Gastroesophageal sphincter (tissue), 4 donors: ENCODE measurements at places on chromosomes 5 and 9.

DNA sequence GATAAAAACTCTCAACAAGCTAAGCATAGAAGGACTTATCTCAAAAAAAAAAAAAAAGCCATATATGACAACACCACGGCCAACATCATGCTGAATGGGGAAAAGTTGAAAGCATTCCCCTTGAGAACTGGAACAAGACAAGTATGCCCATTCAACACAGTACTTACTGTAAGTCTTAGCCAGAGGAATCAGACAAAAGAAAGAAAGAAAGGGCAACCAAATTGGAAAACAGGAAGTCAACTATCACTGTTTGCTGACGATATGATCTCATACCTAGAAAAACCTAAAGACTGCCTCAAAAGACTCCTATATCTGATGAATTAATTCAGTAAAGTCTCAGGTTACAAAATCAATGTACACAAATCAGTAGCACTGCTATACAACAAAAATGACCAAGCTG is 24.6 kb upstream of the PTGER4 start:
- no peak for ATAC-seq

DNA sequence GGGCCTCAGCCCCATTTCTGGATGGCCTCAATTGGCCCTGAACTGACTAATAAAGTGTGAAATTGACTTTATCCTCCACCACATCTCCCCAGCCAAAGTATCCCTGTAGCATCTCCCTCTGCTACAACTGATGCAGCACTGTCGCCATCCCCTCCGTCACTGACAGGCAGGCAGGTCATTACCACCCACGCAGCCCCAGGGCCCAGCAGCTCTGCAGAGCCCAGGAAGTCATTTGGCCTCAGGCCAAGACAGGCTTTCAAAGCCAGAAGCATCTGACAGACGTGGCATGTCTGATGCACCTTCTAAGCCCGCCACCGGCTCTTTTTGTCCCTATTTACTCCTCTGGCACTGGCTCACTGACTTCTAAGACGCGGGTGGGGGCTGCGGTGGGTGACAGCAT is 65.3 kb downstream of the ARHGEF37 start:
- ATAC-seq: no peak

GRCh38 chr5:33828626-33829308 is 63.0 kb downstream of the ADAMTS12 start:
- no peak for ATAC-seq

DNA sequence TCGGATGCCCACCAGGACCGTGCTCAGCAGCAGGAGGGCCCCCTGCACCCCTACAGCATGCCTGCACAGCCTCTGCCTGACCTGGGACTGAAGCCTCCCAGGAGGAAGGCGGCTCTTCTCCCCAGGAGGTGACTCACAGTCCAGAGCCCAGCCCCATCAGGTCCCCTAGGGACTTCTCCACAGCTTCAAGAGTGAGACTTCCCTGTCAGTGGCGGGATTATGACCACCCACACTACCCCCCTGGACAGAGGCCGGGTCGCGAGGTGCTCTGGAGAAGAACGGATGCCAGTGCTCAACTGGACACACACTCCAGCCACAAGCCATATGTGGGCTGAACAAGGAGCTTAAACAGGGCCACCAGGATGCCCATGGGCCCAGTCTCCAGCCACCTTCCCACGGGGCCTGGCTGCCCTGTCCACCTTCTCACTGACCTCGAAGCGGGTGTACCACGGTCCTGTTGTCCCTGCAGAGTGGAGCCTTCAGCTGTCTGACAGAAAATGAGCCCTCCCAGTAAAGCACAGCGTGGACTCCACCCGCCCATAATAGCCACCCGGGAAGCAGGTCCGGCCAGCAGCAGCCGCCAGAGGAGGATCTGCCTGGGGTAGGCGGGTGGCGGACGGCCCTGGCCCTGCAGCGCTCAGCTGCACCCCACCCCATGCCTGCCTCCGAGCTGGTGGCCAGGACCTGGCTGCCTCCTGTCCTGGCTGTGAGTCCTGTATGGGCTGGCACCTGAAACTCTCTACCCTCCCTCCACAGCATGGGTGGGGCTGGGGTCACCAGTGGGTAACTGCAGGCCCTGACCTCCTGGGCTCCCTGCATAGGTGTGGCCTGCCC is 54.7 kb downstream of the SEMA4D start:
- no peak for ATAC-seq

DNA sequence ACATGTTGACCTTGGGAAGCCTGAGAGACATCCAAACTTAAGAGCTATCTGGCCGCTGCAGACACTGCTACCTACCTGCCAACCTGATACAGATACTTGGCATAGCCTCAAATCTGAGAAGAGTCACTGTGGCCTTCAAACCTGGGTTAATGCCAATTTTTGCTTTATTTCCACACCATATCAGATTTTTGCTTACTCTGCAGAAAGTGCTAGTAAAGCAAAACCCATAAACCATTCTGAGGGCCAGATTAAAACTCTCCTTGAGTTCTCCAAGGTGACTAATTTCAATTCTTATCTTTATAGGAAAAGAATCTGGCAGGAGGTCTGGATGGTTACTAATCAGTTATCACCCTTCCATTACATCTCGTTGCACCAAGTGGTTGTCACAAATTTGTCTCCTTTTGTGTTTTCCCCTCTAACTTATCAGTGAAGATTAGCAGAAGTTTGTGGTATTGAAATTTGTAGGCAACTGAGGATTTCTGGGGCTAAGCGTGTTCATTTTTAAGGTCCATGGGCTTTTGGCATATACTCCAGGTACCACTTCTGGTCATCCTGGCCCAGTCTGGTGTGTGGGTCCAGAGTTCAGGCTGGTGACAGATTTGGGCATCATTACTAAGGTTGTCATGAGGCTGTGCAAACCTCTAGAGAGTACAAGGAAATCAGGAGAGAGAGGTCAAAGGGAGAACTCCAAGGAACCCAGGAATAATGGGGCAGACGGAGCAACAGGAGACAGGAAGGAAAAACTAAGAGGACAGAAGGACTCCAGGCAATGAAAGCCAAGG is 177.9 kb downstream of the TSSK1B start:
- ATAC-seq: no peak

DNA sequence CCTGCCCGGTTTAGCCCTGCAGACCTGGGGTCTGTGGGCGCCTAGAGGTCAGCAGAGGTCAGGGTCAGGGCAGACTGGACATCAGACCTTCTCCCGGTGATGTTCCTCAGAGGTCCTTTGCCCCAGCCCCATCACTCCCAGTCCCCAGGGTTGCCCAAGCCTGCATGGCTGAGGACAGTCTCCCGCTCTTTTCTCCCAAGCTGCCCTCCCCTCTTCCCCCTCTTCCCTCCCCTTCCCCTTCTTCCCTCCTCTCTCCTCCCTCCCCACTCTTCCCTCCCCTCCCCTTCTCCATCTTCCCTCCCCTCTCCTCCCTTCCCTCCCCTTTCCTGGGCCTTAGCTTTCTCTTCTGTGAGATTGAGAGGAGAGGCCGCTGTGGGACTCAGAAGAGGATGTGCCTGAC is 10.4 kb downstream of the LHX3 start:
- no peak for ATAC-seq

- ATAC-seq: peak; percentile 75
Observed at GRCh38 chr5:147454996-147455677, 54.7 kb downstream of the DPYSL3 start.

- no peak for ATAC-seq
Observed at GRCh38 chr9:110170357-110171257, 37.4 kb downstream of the C9orf152 start.

- no peak for ATAC-seq
Observed at GRCh38 chr9:83572524-83572923, 34.3 kb upstream of the FRMD3 start.

DNA sequence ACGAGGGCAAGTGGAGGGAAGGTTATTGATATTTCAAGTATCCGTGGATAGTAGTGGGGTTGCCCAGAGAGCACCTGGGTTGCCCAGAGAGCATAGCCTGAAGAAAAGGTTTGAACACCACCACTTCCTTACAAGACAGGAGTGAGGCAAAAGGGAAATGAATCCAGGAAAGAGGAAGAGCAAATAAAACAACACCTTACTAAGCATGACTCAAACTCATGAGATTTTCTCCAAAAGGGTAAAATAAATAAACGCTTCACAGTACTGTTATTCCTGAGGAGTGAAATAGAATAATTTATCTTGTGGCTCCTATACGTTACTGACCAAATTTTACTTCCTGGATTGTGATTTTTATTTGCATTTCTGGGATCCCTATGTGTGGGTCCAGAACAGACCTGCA is 65.2 kb upstream of the PTPRD start:
- ATAC-seq: no peak

DNA sequence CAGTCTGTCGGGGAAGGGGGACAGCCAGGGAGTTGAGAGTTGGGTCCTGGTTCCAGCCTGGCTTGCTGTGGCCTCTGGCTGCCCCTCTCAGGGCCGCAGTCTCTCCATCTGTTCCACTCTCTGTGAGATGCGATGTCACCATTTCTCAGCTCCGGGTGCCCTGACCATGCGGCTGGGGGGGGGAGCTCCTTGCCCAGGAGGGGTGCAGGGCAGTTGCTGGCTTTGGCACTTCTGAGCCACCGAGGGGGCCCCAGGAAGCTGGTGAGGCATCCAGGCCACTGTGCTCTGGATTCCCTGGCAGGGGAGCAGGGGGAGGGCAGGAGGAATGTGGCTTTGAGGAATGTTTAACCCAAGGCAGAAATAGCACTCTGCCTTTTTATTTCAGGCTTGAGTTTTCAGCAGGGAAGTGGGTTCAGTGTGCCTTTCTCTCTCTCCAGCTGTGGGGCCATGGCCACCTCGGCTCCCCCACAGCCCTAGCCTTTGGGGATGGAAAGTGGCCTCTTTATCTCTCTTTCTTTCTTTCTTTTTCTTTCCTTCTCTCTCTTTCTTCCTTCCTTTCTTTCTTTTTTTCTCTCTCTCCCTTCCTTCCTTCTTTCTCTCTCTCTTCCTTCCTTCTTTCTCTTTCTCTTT is 11.0 kb downstream of the NCS1 start:
- peak; percentile 40 for ATAC-seq

GRCh38 chr5:31743678-31744077 is 104.7 kb downstream of the PDZD2 start:
- ATAC-seq: no peak
